ENCODE measurements at places on chromosomes 11 and 22.
A peak's percentile ranks its signal among the peaks of the same experiment; 100 is the strongest.

GRCh38 chr11:9276571-9276970 lies 11.4 kb upstream of the DENND5A start:
- DNase-seq = no peak

DNA sequence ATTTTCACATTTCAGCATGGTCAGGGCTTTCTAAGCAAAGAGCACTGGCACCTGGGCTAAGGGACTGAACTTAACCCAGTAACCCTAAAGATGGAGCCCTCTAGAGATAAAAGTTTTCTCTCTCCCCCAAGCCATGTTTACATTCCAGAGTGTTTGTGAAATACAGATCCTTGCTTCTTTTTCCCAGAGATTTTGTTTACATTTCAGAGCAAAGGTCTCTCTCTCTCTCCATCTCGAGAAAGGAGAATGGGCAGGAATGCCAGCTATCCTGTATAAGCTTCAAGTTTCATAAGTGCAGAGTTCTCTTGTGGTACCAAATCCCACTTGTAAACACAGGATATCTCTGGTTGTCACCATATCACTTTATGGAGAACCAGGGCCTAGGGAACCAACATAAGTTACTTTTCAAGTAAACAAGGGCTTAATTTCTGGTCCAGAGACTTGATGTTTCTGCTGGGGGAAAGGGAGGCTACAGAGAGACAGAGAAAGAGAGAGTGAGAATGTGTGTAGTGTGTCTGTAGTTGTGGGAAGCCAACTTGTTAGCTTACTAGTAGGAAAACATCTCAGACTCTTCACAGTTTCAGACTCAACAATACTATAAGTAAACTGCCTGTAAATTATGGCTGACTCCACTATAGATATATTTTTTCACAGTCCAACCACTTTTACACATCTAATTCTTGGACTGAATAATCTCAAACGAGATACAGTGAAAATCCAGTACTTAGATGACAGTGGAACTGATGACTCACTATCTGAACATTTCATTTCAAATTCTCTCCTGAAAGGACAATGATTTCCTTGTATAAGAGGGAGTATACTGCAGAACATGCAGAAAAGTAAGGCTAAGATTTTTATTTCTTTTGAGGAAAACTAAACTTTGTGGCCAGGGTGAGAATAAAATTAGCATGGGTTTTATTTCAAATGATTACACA lies 76.2 kb downstream of the ARHGAP32 start:
- DNase-seq = peak; percentile 2

DNA sequence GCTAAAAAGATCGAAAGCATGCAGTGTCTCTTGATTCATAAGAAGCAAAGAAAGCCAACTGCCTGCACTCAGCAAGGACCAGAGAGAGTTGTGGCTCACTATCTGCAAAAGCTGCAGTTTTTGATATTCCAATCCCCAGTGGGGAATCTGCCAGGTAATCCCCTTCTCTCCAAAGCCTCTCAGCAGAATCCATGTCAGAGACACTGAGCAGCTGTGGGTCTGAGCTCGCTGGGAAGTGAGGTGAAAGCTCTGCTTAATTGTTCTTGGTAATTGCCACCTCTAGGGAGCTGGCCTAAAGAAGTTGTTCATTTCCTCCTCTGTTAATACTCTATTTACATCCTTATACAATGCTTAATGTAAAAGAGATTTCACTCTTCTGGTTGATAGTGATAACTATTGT lies 261.3 kb upstream of the LRRC4C start:
- DNase-seq = no peak

GRCh38 chr22:17260950-17261349 lies 41.7 kb upstream of the ADA2 start:
- DNase-seq = no peak

DNA sequence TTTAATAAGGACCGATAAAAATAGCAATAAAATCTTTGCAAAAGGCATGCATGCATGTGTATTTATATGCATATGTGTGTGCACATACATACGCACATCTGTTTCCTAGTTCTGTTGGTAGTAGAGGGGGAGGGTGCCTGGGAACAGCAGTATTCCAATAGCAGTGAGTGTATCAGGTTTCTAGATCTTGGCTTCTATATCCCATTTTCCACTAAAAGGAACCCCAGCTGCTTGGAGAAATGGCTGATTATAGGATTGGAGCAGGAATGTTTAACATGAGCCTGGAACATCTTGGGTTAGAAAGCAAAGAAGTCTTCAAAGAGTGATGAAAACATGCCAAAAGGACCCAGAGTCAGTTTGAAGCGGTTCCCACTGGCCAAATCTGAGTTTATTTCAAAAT lies 21.0 kb downstream of the TNRC6B start:
- DNase-seq = no peak

Data from hepatic stellate cell (primary cell).